ENCODE measurements at places on chromosomes 2 and 18.
A peak's percentile ranks its signal among the peaks of the same experiment; 100 is the strongest.

DNA sequence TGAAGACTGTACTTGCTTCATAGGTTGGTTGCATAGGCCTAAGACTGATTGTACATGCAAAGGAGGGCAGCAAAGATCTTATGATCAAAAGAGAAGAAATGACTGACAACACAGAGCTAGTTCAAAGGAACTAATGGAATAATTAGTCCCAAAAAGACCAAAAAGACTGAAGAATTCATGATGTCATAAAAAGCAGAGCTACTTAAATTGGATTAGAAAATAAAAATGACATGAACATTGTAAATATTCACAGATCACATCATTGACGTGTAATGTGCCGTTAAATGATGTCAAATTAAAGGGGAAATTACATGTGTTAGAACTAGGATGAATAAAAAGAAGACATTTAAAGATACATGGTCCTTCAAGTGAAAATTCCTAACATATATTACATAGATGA is 616.8 kb downstream of the NR4A2 start:
- no peak for DNase-seq

GRCh38 chr2:38613126-38613848 is 10.6 kb upstream of the HNRNPLL start:
- no peak for DNase-seq

DNA sequence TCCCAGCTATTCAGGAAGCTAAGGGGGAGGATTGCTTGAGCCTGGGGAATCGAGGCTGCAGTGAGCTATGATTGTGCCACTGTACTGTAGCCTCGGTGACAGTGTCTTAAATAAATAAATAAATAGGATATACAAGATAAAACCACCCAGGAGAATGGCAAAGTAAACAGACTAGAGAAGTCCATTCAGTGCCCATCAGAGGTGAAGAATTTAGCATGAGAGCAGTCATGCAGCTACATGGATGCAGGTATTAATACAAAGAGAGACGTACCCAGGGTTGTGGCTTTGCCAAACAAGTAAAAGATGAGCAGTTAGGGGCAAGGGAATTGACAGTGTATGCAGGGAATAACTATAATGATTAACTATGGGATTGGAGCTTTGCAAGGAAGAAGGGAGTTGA is 8.1 kb downstream of the STPG4 start:
- DNase-seq = no peak

DNA sequence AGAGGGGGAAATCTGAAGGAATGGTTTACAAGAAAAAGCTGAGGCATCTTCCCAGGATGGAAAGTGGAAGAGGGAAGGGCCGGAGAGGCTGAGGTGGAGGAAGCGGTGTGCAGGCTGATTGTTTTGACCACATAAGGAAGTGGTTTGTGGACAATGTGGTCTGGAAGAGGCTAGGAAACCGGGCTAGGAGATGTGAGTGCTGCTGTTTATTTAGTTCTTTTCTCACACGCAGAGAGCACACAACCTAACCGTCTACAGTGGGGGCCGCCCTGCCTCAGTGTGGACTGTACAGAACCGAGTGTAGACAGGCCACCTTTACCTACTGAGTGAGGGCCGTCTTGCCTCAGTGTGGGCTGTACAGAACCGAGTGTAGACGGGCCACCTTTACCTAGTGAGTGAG is 251.7 kb upstream of the PXDN start:
- DNase-seq = no peak

GRCh38 chr18:45554389-45554737 is 60.9 kb upstream of the SLC14A2 start:
- DNase-seq = no peak

- no peak for DNase-seq
Measured at GRCh38 chr18:26655525-26656430, 107.4 kb upstream of the KCTD1 start.

DNA sequence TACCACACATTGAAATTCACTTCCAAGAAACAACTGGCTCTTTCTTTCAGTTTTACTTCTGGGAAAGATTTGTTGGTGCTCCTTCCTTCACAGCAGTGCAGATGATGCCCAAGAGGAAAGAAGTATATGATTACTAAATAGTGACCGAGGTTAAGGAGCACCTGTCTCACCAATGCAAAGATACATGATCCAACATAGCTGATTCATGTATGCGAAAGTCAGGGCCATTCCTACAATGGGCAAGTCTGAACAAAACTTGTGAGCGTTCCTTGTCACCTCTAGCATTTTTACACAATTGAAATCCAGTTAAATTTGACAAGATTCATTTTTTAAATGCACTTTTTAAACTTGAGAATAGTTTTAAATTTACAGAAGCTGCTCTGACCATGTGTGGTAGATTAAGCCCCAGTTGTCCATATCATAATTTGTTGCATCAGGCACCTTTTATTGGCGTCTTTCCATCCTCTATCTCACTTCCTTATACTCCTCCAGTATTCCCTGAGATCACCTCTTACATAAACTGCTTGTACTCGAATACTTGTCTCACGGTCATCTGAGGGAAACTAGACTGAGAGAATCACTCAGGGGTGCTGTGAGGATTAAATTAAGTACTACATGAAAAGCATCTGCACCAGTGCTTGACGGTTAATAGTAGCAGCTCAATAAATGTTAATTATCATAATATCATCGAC is 438.8 kb upstream of the CDH20 start:
- DNase-seq = no peak

DNA sequence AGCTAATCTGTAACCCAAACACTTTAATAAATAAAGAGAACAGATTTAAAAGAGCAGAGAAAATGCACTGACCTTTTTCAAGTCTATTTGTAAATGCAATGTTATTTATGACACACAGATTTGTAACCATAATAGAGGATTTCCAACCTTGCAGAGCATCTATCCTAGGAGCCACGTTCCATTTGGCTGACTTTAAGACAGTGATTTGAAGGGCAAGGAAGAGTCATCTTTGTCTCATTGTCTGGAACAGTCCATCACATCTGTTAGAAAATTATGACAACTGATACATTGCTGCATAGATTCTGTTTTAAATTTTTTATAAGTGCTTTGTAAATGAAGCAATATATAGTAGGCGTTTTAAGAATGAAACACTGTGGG is 90.8 kb upstream of the L3MBTL4 start:
- no peak for DNase-seq

- DNase-seq = no peak
Measured at GRCh38 chr2:75077909-75078308, 119.5 kb downstream of the POLE4 start.

DNA sequence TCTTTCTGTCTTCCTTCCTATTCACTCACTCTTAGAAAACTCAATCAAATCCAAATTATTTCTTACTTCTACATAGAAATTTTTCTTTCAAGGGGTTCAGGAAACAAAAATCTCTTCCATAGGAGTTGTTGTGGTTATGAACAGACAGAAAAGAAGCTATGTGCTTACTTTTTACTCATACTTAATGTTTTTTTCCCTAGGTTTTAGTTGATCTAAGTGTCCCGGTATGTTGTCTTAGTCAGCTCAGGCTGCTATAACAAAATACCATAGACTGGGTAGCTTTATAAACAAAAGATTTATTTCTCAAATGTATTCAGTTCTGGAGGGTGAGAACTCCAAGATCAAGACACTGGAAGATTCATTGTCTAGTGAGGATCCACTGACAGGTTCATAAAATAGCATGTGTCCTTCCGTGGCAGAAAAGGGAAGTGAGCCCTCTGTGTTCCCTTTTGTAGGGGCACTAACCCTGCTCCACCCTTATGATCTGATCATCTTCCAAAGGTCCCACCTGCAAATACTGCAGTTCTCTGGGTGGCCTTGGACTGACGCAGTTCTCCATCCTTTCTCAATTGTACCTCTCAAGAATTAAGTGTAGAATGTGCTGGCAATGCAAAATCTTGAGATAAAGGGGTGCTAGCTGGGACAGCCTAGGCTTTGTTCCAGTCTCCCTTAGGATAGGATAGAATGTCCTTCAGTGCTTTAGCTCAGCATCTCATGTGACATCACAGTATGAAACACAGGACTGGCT is 14.4 kb upstream of the VRK2 start:
- peak; percentile 78 for DNase-seq

- DNase-seq = peak; percentile 58
Measured at GRCh38 chr2:231642631-231643494, 50.2 kb downstream of the TEX44 start.

- no peak for DNase-seq
Measured at GRCh38 chr18:3466872-3467271, 16.9 kb downstream of the TGIF1 start.

GRCh38 chr2:70977605-70978205 is 725 bp upstream of the ANKRD53 start:
- peak; percentile 57 for DNase-seq
